ENCODE measurements at places on chromosomes 7 and 10.

- no peak for DNase-seq
These were observed 1.3 kb downstream of the LCOR start for GRCh38 chr10:96833220-96834001.

DNA sequence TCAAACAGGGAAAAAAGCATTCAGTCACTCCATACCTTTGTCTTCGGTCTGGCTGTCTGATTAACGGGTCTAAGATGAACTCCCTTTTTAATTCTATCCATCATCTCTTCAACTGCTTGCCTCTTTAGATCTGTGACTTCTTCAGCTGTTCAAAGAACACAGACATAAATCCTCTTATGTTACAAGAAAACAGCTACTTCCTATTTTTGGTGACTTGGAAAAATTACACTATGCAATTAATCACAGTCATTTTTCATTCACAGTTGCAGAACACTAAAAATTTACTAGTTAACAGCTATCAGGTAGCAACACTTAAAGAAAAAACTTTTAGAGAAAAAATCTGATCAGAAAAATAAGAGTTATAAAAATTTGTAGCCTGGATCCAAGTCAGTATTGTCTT is 66.0 kb downstream of the ENO4 start:
- no peak for DNase-seq

- DNase-seq = no peak
These were observed 179.5 kb downstream of the DNAJB6 start for GRCh38 chr7:157516311-157516710.

- DNase-seq = no peak
These were observed 6.0 kb upstream of the LMBR1 start for GRCh38 chr7:156898938-156899337.

GRCh38 chr10:6778992-6779701 is 199.1 kb upstream of the PRKCQ start:
- no peak for DNase-seq

DNA sequence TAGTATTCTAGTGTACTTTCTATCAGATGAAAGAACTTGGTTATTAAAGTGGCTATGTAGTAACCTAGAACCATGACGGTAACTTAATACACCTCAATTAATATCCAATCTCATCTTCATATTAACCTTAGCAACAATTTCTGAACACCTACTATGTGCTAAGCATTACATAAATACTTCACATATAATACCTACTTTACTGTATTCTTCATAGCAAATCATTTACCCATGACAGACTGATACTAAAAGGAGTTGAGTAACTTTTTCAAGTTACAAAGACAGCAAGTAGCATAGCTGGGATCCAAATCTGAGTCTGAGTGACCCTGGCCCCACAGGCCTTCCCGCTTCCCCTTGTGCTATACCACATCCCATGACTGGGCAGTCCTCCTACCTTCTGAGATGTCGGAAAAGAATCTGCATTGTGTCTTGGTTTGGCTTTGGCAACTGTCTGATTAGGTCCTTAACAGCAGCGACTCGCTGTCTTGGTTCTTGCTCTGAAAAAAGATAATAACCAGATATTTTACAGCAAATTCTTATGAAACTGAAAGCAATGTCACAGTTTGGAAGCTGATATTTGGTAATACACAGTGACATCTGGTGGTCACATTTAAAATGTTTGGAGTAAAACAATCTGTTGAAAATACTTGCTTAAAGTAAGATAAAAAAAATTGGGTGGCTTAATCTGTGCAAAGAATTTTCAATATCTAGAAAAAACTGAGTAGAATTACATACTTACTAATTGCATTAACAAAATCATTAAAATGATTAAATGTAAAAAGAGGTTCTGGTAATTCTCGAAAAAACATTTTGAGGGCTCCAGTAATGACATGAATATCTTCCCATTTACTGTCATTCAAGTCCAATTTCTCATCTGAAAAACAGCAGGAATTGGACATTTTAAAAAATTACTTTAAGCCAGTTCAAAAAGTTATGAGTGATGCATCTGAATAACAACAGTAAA is 120.1 kb downstream of the ARHGAP12 start:
- DNase-seq = no peak
